HS-5 (cell line): ENCODE measurements at places on chromosomes 3 and 15.
A peak's percentile ranks its signal among the peaks of the same experiment; 100 is the strongest.

DNA sequence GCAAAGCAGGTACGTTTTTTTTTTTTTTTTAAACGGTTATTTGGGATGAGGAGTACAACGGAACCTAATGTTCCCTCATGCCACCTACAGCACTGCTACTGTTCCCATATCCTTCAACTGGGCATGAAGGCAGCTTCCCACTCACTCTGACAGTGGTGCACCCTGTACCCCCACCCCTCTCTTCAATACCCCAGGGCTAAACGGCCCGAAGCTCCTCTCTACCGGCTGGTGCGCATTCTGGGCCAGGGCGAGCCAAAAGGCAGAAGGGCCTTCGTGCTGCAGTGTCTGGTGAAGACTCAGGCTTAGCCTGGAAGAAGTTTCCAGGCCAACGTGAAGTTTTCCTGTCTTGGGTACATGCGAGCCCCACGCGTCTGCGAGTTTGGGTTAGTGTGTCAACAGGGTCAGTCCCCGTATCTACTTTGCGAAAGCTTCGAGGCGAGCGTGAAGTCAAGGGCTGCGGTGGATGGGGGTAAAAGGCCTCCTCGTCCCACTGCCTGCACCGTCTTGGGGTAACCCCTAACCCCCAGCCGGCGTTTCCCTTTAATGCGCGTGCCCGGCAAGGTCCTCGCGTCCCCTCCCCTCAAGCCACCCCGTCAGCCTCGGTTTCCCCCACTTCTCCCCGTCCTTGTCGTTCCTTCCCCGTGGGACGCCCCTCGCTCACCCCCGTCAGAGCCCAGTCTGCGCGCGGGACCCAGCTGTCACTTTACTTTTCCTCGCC is 765 bp upstream of the UBE2E2 start:
- no peak for DNase-seq

DNA sequence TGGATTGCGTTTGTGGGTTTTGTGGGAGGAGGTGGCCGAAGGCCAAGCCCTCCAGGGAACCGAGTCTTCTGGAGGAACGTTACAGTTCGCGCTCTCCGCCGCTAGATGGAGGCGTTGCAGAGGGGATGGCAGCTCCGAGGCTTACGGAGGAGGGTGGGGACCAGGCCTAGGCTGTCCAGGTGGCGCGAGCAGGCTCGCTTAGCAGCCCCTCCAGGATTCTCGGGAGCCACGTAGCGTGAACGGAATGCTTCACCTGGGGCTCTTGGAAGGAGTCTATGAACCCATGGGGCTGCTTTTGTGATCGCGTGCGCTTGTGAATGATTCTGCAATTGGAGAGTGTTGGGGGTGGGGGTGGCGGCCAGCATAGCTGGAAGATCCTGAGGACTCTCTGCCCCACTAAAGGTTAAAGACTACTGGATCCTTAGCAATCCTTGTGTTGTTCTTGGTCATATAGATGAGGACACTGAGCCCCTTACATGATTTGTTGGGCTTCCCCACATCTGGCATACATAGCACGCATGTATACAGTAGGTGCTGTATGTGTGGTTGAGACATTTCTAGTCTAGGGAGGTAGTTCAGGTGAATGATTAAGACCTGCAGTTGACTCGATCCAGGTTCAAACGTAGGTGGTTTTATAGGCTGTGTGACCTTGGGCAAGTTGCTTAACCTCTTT is 25.7 kb downstream of the FAM3D start:
- DNase-seq = peak; percentile 35

GRCh38 chr15:77630956-77631744 is 1.6 kb downstream of the LINGO1 start:
- no peak for DNase-seq

DNA sequence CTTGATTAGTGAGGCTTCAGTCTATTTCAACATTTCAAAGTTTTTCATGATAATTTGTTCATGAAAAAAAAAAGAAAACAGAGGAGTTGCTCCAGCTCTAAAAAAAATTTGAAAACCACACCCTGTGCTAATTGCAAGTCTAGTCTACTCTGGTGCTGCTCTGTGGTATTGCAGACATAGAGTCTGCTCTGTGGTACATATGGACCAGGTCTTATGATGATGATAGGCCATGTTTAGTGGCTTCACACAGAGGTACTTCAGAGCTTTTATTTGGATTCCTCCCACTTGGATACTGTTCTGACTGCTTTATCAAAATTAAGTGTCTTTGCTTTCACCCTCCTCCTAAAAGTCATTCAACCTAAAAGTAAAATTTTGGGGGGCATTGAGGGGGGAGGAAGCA is 160.8 kb downstream of the ALCAM start:
- no peak for DNase-seq

DNA sequence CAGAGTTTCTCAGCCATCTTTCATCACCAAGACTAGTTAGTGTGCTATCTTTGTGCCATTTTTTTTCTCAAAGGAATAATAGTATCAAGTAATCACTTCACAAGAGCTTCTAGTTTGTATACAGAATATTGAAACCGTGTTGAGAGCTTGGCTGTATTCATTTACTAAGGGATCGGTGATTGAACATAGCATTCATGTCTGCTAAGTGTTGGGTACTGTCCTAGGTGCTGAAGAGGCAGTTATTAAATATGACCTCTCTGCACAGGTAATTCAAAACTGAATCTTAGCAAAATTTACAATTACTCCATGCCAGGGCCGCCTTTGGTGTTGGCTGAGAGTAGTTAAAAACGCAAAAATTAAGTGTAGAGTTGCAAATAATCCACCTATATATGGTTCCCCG is 355.3 kb upstream of the RORA start:
- DNase-seq = no peak
